Spinal cord (tissue), 10 donors: ENCODE measurements at places on chromosomes 2 and 18.
A peak's percentile ranks its signal among the peaks of the same experiment; 100 is the strongest.

- H3K4me3 ChIP-seq = no peak overlapping the region
- H3K4me1 ChIP-seq = no peaks in the 10 kb centered on the region
- no peak for DNase-seq
- no peaks in the 10 kb centered on the region for H3K36me3 ChIP-seq
These were observed 22.6 kb downstream of the ALMS1 start for GRCh38 chr2:73408198-73408597.

- H3K36me3 ChIP-seq = peaks cover 14% of the 10 kb centered on the region
- H3K27me3 ChIP-seq = no peaks in the 10 kb centered on the region
- no peak for DNase-seq
These were observed 30.1 kb downstream of the OXER1 start for GRCh38 chr2:42733852-42734251.

GRCh38 chr2:10447300-10447894 is 730 bp downstream of the ODC1 start:
- H3K36me3 ChIP-seq = peaks cover 19% of the 10 kb centered on the region
- peaks cover 28% of the 10 kb centered on the region for H3K4me1 ChIP-seq
- peak; percentile 33 for DNase-seq
- H3K27me3 ChIP-seq = no peaks in the 10 kb centered on the region
- H3K4me3 ChIP-seq = peak overlapping the region; percentile 63

GRCh38 chr2:71417300-71418202 is 35.8 kb upstream of the DYSF start:
- DNase-seq = no peak
- H3K36me3 ChIP-seq = no peaks in the 10 kb centered on the region
- H3K27ac ChIP-seq = no peak overlapping the region
- no peak overlapping the region for H3K4me3 ChIP-seq
- no peaks in the 10 kb centered on the region for H3K27me3 ChIP-seq

DNA sequence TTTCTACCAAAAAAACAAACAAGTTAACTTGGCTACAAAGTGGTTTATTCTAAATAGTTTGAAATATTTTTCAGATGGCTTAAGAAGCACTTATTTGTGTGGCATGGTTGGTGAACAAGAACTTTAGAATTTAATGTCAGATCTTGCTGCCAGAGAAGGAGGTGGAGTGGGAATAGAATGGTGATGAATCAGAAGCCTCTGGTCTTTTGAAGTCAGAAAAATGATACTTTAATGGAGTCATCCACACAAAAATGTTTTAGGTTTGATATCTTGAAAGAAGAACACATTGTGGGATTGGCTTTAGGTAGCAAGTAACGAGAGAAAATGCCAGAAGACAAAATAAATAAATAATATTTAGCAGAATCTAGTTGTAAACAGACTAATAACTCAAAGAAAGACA is 243.1 kb upstream of the FANCL start:
- DNase-seq = no peak
- H3K36me3 ChIP-seq = no peaks in the 10 kb centered on the region
- H3K4me3 ChIP-seq = no peak overlapping the region
- H3K27me3 ChIP-seq = no peaks in the 10 kb centered on the region
- H3K27ac ChIP-seq = no peak overlapping the region
- H3K4me1 ChIP-seq = no peaks in the 10 kb centered on the region

- no peaks in the 10 kb centered on the region for H3K36me3 ChIP-seq
- no peaks in the 10 kb centered on the region for H3K27me3 ChIP-seq
- DNase-seq = no peak
These were observed 208.6 kb downstream of the C1D start for GRCh38 chr2:67854103-67854743.

DNA sequence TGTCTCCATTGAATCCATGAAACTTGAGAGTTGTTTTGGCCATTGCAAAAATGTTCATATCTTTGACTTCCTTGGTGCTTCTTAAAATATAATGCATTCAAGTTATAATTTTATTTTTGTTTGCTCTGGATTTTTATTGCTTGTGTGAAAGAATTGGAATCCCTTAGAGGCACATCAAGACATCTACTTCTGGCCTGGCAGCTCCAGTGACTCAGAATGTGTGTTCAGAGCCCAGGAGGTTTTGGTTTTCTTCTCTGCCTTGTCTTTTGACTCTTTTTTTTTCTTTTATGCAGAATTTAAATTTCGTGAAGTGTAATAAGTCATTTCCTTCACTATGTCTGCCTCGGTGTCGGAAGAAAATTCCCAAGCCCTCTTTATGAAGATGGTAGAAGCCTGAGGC is 180.2 kb downstream of the LTBP1 start:
- H3K4me1 ChIP-seq = no peaks in the 10 kb centered on the region
- H3K36me3 ChIP-seq = no peaks in the 10 kb centered on the region
- DNase-seq = no peak

DNA sequence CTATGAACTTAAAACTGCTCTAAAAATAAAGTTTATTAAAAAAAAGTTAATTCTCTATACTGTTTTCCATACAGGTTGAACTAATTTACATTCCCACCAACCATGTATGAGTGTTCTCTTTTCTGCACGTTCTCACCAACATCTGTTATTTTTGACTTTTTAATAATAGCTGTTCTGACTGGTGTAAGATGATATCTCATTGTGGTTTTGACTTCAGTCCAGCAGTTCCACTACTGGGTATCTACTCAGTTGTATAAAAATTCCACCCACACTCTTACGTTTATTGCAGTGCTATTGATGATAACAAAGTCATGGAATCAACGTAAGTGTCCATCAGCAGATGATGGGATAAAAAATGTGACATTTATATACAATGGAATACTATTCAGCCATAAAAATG is 33.7 kb downstream of the SPAG16 start:
- no peak overlapping the region for H3K27ac ChIP-seq
- H3K4me3 ChIP-seq = no peak overlapping the region
- DNase-seq = no peak

DNA sequence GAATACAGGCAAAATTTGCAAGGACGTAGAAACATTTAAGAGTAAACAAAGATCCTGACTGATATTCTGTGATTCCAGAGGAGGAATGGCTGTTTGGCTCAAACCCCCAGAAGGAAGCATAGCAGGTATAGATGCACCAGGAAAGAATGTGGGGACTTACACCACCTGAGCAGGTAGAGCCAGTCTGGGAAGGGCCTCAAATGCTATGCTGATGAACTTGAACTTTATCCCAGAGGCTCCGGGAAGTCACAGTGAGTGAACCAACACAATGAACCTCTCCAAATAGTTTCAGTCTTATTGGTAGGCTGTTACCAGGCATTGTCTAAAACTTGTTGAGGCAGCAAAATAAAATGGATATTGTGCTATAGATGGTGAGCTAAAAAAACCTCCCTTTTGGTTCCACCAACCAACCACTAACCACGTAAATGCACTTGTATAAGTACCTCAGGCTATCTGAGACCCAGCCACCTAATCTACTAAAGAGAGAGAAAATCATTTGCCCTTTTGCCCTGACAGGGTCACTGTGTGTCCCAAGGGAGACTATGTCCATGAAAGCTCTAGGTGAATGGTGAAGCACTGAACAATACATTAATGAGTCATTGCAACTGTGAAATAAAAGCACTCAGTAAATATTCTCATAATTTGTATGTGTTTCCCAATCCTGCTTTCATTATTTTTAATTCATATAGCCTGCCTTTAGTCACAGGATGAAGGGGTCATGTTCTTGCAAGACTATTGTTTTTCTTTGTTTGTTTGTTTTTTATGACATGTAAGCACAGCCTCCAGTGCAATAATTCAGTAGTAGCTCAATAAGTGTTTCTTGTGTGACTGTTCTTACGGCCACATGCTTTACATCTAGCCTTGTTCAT is 911.6 kb downstream of the EPHA4 start:
- no peak overlapping the region for H3K4me3 ChIP-seq
- H3K4me1 ChIP-seq = no peaks in the 10 kb centered on the region
- no peaks in the 10 kb centered on the region for H3K27me3 ChIP-seq
- H3K27ac ChIP-seq = no peak overlapping the region
- no peak for DNase-seq
- no peaks in the 10 kb centered on the region for H3K36me3 ChIP-seq

- peak overlapping the region; percentile 1 for H3K27ac ChIP-seq
- no peak for DNase-seq
- H3K4me3 ChIP-seq = no peak overlapping the region
- no peaks in the 10 kb centered on the region for H3K36me3 ChIP-seq
- no peaks in the 10 kb centered on the region for H3K4me1 ChIP-seq
- H3K27me3 ChIP-seq = no peaks in the 10 kb centered on the region
These were observed 158.6 kb downstream of the PIK3C3 start for GRCh38 chr18:42113529-42114191.

DNA sequence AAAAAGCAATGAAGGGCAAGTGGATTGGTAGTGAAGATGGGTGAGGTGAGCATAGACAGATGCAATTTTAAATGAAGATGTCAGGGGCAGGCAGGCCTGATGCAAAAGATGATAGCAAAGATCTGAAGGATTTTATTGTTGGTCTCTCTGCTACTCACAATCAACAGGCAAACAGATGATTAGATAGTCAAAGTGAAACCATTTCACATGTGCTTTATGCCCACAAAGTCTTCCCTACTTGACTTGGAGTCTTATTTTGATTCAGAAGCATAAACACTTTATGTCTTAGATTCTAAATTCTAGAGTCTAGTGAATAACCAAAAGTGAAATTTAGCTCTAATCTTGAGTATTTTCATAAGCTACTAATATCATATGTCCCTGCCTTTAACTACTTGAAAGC is 153.8 kb upstream of the HNRNPA3 start:
- no peaks in the 10 kb centered on the region for H3K27me3 ChIP-seq
- no peak overlapping the region for H3K4me3 ChIP-seq
- no peaks in the 10 kb centered on the region for H3K36me3 ChIP-seq
- no peak overlapping the region for H3K27ac ChIP-seq

GRCh38 chr2:209424199-209424701 is 403 bp downstream of the MAP2 start:
- peak overlapping the region; percentile 96 for H3K4me3 ChIP-seq
- H3K27me3 ChIP-seq = no peaks in the 10 kb centered on the region
- no peaks in the 10 kb centered on the region for H3K36me3 ChIP-seq
- H3K4me1 ChIP-seq = peaks cover 8% of the 10 kb centered on the region
- peak overlapping the region; percentile 75 for H3K27ac ChIP-seq

DNA sequence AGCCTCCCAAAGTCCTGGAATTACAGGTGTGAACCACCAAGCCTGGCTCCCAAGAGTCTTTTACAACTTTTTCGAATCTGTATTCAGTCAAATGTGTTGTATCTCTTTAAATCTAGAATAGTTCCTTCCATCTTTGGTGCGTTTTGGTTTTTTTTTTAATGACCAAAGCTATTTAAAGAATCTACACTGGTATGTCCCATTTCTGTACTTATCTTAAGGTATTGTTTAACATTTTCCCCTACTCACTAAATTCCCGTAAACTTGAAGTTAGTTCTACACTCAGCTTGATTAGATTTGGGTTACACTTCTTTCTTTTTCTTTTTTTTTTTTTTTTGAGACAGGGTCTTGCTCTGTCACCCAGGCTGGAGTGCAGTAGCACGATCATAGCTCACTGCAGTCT is 63.8 kb downstream of the TMEM237 start:
- no peaks in the 10 kb centered on the region for H3K27me3 ChIP-seq
- no peak for DNase-seq
- H3K4me1 ChIP-seq = no peaks in the 10 kb centered on the region
- no peaks in the 10 kb centered on the region for H3K36me3 ChIP-seq
- no peak overlapping the region for H3K27ac ChIP-seq

DNA sequence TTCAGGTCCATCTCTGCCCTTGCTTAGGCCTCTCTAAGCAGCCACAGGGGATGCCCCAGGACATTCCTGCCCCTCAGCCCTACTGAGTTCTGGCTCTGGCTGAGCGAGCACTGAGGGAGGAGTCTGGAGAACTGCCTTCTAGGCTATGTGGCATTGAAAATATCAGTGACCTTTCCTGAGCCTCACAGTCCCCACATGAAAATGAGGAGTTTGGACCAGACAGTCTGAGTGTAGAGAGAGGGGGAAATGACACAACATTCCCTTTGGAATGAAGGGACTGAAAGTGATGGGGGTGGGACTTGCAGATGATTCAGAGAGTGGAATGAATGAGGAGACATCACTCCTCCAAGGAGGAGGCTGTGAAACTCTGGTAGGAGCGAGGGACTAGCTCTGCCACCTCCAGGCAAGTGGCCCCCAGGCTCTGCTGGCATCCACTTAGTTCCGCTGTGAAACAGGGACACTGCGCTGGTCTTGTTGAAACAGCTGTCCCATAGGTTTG is 8.0 kb downstream of the TNS1 start:
- DNase-seq = no peak
- H3K4me3 ChIP-seq = no peak overlapping the region
- peaks cover 40% of the 10 kb centered on the region for H3K4me1 ChIP-seq
- no peaks in the 10 kb centered on the region for H3K27me3 ChIP-seq
- H3K36me3 ChIP-seq = peaks cover 21% of the 10 kb centered on the region
- H3K27ac ChIP-seq = no peak overlapping the region

DNA sequence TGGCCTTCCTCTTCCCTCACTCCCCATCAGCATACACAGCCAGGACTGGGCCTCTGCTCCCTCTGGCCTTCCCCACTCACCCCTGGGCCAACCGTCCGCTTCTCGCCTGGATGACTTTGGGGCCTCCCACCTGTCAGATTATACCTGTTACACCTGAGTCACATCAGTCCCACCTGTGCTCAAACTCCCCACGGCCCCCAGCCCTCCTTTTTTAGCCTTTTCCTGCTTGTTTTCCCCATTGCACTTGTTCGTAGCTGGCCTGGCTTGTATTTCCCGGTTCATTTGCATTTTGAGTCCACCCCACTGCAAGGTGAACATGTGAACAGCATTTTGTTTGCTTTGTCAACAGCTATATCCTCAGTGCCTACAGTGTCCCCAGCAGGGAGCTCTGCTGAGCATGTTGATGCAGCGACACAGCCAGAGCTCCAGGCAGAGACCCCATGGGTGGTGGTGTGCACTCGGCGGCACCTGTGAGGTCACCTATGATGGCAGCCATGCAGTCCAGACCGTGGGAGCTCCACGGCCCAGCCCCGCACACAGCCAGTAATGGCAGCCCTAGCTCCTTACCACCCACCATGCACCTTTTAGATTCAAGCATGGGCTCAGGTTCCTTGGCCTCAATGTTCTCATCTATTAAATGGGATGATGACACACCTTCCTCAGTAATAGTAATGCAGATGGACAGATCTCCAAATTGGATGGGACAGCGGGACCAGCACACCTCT is 276.4 kb upstream of the HS6ST1 start:
- no peaks in the 10 kb centered on the region for H3K27me3 ChIP-seq
- H3K36me3 ChIP-seq = no peaks in the 10 kb centered on the region
- H3K4me3 ChIP-seq = no peak overlapping the region
- H3K4me1 ChIP-seq = peaks cover 33% of the 10 kb centered on the region
- DNase-seq = no peak

GRCh38 chr2:187581125-187581896 is 27.1 kb upstream of the TFPI start:
- H3K27ac ChIP-seq = no peak overlapping the region
- H3K4me3 ChIP-seq = peak overlapping the region; percentile 31
- no peak for DNase-seq
- no peaks in the 10 kb centered on the region for H3K27me3 ChIP-seq
- no peaks in the 10 kb centered on the region for H3K36me3 ChIP-seq

- H3K4me3 ChIP-seq = no peak overlapping the region
- no peaks in the 10 kb centered on the region for H3K36me3 ChIP-seq
- H3K27ac ChIP-seq = peak overlapping the region; percentile 87
- DNase-seq = no peak
- H3K4me1 ChIP-seq = peaks cover 53% of the 10 kb centered on the region
These were observed 151.3 kb downstream of the ZFP36L2 start for GRCh38 chr2:43075054-43075593.

- H3K27me3 ChIP-seq = no peaks in the 10 kb centered on the region
- H3K4me1 ChIP-seq = no peaks in the 10 kb centered on the region
- DNase-seq = no peak
- no peak overlapping the region for H3K4me3 ChIP-seq
- H3K36me3 ChIP-seq = no peaks in the 10 kb centered on the region
These were observed 12.8 kb downstream of the FAM210A start for GRCh38 chr18:13713455-13714055.

- H3K4me3 ChIP-seq = no peak overlapping the region
- no peaks in the 10 kb centered on the region for H3K27me3 ChIP-seq
- H3K36me3 ChIP-seq = no peaks in the 10 kb centered on the region
- DNase-seq = no peak
- no peak overlapping the region for H3K27ac ChIP-seq
These were observed 147.2 kb upstream of the NOSTRIN start for GRCh38 chr2:168655207-168655606.
